ENCODE measurements at places on chromosomes 3 and 15. TPM values are rescaled to one million over a fixed set of nuclear protein-coding genes. Genes with fewer than 3 reads are reported as not detected.

The C15orf62 gene
- 0.10 TPM for total RNA-seq

The TJP1 gene
- total RNA-seq: 60.1 TPM

The LIPH gene
- total RNA-seq: not detected

The CCR9 gene
- total RNA-seq: not detected

The NR2E3 gene
- 8.8 TPM for total RNA-seq

The SLC38A3 gene
- 1.4 TPM for total RNA-seq

The GOLGA8S gene
- total RNA-seq: not detected

The ZNF774 gene
- 1.8 TPM for total RNA-seq

The CCR3 gene
- not detected for total RNA-seq

The C2CD4A gene
- total RNA-seq: 0.04 TPM

The SLC9C1 gene
- not detected for total RNA-seq

The TM6SF1 gene
- total RNA-seq: 4.1 TPM

The ADGRG7 gene
- total RNA-seq: not detected

The SPRED1 gene
- 31.9 TPM for total RNA-seq

GRCh38 chr3:158977497-158977896, 175.6 kb downstream of the MFSD1 start:
- no peak overlapping the region for H3K4me3 ChIP-seq
- DNase-seq: no peak
- H3K27me3 ChIP-seq: no peaks in the 10 kb centered on the region
- no peaks in the 10 kb centered on the region for H3K36me3 ChIP-seq
- H3K27ac ChIP-seq: no peak overlapping the region
- no peaks in the 10 kb centered on the region for H3K4me1 ChIP-seq

GRCh38 chr15:57785959-57786358, 79.4 kb downstream of the POLR2M start:
- H3K4me3 ChIP-seq: no peak overlapping the region
- H3K36me3 ChIP-seq: no peaks in the 10 kb centered on the region
- DNase-seq: no peak

- DNase-seq: no peak
- H3K27ac ChIP-seq: no peak overlapping the region
- no peak overlapping the region for H3K4me3 ChIP-seq
- H3K4me1 ChIP-seq: no peaks in the 10 kb centered on the region
Measured at GRCh38 chr3:156264771-156265170, 144.4 kb downstream of the KCNAB1 start.

DNA sequence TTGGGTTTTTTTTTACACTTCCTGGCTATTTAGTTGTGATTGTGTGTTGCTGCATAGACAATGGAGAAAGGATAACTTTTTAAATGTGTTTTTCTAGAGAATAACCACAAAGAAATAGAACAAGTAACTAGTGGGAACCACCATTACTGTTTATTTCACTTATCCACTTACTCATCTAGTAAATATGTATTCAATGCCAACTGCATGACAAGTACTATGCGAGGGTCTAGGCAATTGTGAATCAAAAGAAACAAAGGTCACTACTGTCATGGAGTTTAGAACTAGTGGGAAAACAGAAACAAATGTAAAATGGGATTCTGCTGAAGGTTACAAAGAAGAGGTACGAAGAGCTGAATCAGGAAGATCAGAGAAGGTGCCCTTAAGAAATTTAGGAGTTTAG, 600.9 kb upstream of the ROBO2 start:
- DNase-seq: no peak
- no peak overlapping the region for H3K4me3 ChIP-seq
- H3K36me3 ChIP-seq: no peaks in the 10 kb centered on the region
- peaks cover 7% of the 10 kb centered on the region for H3K4me1 ChIP-seq
- H3K27me3 ChIP-seq: no peaks in the 10 kb centered on the region

DNA sequence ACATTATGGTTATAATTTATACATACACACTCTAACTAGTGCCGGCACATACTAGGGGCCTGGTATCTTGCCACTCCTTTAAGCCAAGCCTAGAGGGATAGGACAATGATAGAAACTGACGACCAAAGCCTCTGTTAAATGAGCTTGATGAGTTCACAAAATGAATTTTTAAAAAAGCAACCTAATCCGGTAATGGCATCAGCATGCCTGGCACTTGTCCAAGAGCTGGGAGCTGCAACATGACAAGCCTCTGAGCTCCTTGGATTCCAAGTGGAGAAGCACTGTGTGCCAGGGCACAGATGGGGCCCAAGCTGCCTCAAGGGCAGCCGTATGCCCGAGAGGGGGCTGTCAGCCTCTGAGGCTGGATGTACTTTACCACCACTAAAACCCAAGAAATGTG, 9.7 kb downstream of the ETV5 start:
- peak overlapping the region; percentile 70 for H3K27ac ChIP-seq
- H3K36me3 ChIP-seq: peaks cover 19% of the 10 kb centered on the region
- peaks cover 33% of the 10 kb centered on the region for H3K4me1 ChIP-seq
- no peaks in the 10 kb centered on the region for H3K27me3 ChIP-seq
- DNase-seq: peak; percentile 72

DNA sequence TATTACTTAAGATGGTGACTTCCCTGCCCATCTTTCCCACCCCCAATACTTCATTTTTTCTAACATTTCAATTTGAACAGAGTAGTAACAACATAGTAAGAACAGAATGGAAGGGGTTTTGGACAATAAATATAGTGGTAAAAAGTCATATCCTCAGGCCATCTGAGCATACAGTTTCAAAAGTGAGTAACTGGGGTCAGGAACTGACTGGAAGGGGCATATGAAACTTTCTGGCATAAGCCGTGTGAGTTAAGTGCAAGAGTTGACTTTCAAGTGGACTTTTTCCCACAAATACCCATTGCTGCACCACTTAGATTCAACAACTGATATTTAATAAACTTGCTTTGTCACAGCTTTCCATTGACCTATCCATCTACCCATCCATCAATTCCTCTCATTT, 153.5 kb upstream of the IL12A start:
- no peaks in the 10 kb centered on the region for H3K27me3 ChIP-seq
- no peak overlapping the region for H3K4me3 ChIP-seq
- H3K36me3 ChIP-seq: no peaks in the 10 kb centered on the region
- H3K4me1 ChIP-seq: peaks cover 29% of the 10 kb centered on the region
- DNase-seq: no peak

GRCh38 chr3:127706785-127707351, 34.1 kb downstream of the ABTB1 start:
- H3K36me3 ChIP-seq: peaks cover 10% of the 10 kb centered on the region
- no peak overlapping the region for H3K27ac ChIP-seq
- no peak overlapping the region for H3K4me3 ChIP-seq
- no peaks in the 10 kb centered on the region for H3K4me1 ChIP-seq
- no peaks in the 10 kb centered on the region for H3K27me3 ChIP-seq

DNA sequence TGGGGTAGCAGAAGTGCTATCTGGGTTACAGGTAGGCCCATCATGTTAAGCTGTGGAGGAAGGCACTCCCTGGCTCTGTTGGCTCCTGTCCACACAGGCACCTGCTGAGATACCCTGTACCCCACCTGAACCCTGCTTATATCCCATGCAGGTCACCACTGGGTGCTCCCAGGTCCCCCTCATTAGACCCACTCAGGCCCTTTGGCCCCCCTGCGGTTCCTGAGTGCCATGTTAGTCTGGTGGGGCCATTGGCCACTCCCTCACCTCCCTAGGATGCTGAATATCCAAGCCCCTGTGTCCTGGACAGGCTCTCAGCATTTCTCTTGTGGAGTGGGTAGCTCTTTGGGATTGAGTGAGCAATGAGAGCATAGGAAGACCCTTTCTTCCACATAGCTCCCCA, 128.2 kb downstream of the EPHB1 start:
- H3K4me3 ChIP-seq: no peak overlapping the region
- H3K36me3 ChIP-seq: no peaks in the 10 kb centered on the region
- H3K27ac ChIP-seq: no peak overlapping the region

GRCh38 chr3:49173116-49173791, 1.9 kb downstream of the KLHDC8B start:
- peak; percentile 59 for DNase-seq
- no peaks in the 10 kb centered on the region for H3K36me3 ChIP-seq
- no peaks in the 10 kb centered on the region for H3K27me3 ChIP-seq
- peaks cover 8% of the 10 kb centered on the region for H3K4me1 ChIP-seq
- H3K4me3 ChIP-seq: no peak overlapping the region

- no peaks in the 10 kb centered on the region for H3K36me3 ChIP-seq
- H3K27ac ChIP-seq: no peak overlapping the region
- no peaks in the 10 kb centered on the region for H3K27me3 ChIP-seq
- H3K4me1 ChIP-seq: no peaks in the 10 kb centered on the region
Measured at GRCh38 chr3:126351771-126352475, 5.3 kb downstream of the KLF15 start.

DNA sequence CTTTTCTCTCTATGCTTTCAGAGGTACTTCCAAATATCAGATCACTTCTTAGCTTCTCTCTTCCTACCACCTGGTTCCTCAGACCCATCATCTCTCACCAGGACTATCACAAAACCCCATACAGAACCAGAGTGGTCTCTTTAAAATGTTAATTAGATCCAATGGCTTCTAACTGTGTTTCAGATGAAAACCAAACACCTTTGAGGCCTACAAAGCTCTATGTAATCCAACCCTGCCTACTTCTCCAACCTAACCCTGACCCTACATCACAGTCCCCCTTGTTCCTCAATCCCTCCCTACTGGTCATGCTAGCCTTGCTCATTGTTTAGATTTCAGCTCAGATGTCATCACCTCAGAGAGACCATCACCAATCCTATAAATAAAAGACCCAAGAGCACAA, 34.8 kb downstream of the SUMF1 start:
- H3K4me1 ChIP-seq: no peaks in the 10 kb centered on the region
- no peaks in the 10 kb centered on the region for H3K36me3 ChIP-seq
- H3K27me3 ChIP-seq: no peaks in the 10 kb centered on the region
- no peak for DNase-seq
- no peak overlapping the region for H3K27ac ChIP-seq
- no peak overlapping the region for H3K4me3 ChIP-seq

- no peak overlapping the region for H3K4me3 ChIP-seq
- peaks cover 24% of the 10 kb centered on the region for H3K4me1 ChIP-seq
- DNase-seq: peak; percentile 98
- H3K27ac ChIP-seq: peak overlapping the region; percentile 90
- H3K36me3 ChIP-seq: no peaks in the 10 kb centered on the region
- no peaks in the 10 kb centered on the region for H3K27me3 ChIP-seq
Measured at GRCh38 chr3:8482960-8483665, 18.5 kb upstream of the LMCD1 start.

DNA sequence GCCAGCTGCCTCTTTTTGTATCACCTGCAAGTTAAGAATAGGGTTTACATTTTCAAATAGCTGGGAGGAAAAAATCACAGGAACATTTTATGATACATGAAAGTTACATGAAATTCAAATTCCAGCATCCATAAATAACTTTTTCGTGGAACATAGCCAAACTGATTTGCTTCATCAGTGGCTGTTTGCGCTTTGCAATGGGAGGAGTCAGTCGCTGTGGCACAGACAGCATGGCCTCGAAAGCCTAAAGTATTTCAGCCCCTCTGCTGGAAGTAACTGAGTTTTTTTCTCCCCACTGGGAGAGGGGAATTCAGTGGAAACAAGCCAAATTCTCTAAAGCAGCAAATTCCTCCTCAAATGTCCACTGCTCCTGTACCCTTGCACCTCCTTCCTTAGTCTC, 271.9 kb downstream of the SUCLG2 start:
- H3K36me3 ChIP-seq: no peaks in the 10 kb centered on the region
- H3K4me3 ChIP-seq: no peak overlapping the region
- H3K27ac ChIP-seq: no peak overlapping the region
- H3K27me3 ChIP-seq: no peaks in the 10 kb centered on the region

DNA sequence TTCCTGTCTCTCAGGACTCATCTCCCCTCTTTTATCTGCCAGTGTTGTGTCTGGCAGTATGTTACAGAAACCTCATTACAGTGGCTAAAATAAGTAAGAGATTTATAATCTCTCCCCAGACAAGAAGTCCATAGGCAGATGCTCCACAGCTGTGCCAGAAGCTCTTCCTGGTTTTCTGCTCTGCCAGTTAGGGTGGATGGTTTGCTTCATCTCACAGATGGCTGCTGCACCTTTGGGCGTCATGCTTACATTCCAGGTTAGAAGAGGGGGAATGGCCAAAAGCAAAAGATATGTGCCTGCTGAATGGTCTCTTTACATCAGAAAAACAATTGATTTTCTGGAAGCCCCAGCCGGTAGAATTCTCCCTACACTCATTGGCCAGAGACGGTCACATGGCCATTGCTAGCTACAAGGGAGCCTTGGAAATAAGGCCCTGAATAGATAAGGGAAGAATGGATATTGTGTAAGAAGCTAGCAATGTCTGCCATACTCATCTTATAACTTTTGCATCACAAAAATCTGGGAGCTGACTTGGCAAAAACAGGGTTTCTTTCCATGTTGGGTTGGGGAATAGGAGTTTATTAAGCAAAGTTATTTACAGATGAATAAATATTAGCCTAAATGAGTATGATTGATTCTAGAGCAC, 91.1 kb downstream of the PDCD6IP start:
- no peak for DNase-seq
- no peaks in the 10 kb centered on the region for H3K36me3 ChIP-seq
- H3K27me3 ChIP-seq: no peaks in the 10 kb centered on the region
- no peaks in the 10 kb centered on the region for H3K4me1 ChIP-seq

GRCh38 chr3:124765197-124765840, 35.1 kb downstream of the UMPS start:
- no peak overlapping the region for H3K4me3 ChIP-seq
- peaks cover 54% of the 10 kb centered on the region for H3K4me1 ChIP-seq
- H3K27me3 ChIP-seq: no peaks in the 10 kb centered on the region
- H3K36me3 ChIP-seq: peaks cover 8% of the 10 kb centered on the region
- no peak overlapping the region for H3K27ac ChIP-seq

- no peak overlapping the region for H3K4me3 ChIP-seq
- no peaks in the 10 kb centered on the region for H3K36me3 ChIP-seq
- H3K27me3 ChIP-seq: no peaks in the 10 kb centered on the region
- no peak for DNase-seq
Measured at GRCh38 chr3:152190636-152191183, 78.0 kb upstream of the MBNL1 start.

GRCh38 chr15:74892313-74892712, 2.5 kb downstream of the MPI start:
- H3K27ac ChIP-seq: no peak overlapping the region
- H3K4me1 ChIP-seq: no peaks in the 10 kb centered on the region
- no peak for DNase-seq
- H3K27me3 ChIP-seq: no peaks in the 10 kb centered on the region

DNA sequence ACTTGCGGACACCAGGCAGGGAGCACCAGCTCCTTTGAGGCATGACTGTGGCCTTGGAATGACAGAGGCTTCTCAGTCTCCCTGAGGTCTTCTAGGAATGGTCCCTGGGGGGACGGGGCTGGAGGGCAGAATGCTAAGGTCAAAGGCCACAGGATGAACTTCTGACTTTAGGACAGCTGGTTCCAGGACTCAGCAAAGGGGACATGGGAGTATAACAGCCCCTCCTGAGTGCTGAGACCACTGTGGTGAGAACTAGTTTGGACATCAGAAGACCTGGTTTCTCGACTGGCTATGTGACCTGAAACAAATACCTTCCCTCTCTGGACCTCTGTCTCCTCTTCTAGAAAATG, 17.8 kb downstream of the ITGA11 start:
- H3K27me3 ChIP-seq: peaks cover 8% of the 10 kb centered on the region
- H3K27ac ChIP-seq: no peak overlapping the region
- no peaks in the 10 kb centered on the region for H3K4me1 ChIP-seq
- no peak overlapping the region for H3K4me3 ChIP-seq
- DNase-seq: no peak

GRCh38 chr3:45417930-45418847, 29.8 kb downstream of the LARS2 start:
- H3K27ac ChIP-seq: no peak overlapping the region
- H3K36me3 ChIP-seq: peaks cover 15% of the 10 kb centered on the region
- no peaks in the 10 kb centered on the region for H3K27me3 ChIP-seq
- H3K4me1 ChIP-seq: no peaks in the 10 kb centered on the region
- H3K4me3 ChIP-seq: no peak overlapping the region
- DNase-seq: no peak
